Activated T-helper 2 cell treated with anti-CD3 and anti-CD28 coated beads, Interferon-gamma antibody, Interleukin-2, Interleukin-4, amounts not matched to agents 10 μg/mL and 5 μg/mL and 100 μg/mL, durations not matched to agents 14 hours and 24 hours and 36 hours (primary cell): ENCODE measurements at places on chromosomes 2 and 18.
A peak's percentile ranks its signal among the peaks of the same experiment; 100 is the strongest.

DNA sequence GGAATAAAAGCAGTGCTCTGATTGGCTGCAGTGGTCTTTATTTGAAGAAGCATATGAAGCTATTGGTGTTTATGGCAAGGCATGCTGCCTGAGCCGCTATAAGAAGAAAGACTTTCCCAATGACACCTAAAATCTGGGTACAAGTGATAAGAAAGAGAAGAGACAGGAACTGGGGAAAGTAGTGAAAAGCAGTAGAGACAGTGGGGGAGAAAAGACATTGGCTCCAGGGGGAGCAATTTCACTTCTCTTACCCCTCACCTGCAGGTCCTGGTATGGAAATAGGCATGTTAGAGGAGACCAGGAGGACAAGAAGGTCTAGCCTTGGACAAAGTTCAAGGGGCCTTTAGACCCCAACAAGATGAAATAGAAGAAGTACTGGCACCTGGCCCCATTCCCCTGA is 47.1 kb downstream of the PLCL1 start:
- no peak for DNase-seq

GRCh38 chr18:68642003-68642402 is 72.9 kb downstream of the TMX3 start:
- no peak for DNase-seq

DNA sequence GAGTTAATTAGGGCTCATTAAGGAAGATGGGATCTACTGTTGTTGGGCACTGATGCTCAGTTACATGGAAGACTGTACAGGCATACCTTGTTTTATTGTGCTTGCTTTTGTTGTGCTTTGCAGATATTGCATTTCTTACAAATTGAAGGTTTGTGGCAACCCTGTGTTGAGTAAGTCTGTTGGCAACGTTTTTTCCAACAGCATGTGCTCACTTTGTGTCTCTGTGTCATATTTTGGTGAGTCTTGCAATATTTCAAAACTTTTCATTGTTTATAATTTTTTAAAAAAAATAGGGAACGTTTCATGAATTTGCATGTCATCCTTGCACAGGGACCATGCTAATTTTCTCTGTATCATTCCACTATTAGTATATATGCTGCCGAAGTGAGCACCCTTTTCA is 15.6 kb downstream of the PHLPP1 start:
- no peak for DNase-seq

GRCh38 chr2:231918501-231919330 is 7.5 kb downstream of the NPPC start:
- no peak for DNase-seq

DNA sequence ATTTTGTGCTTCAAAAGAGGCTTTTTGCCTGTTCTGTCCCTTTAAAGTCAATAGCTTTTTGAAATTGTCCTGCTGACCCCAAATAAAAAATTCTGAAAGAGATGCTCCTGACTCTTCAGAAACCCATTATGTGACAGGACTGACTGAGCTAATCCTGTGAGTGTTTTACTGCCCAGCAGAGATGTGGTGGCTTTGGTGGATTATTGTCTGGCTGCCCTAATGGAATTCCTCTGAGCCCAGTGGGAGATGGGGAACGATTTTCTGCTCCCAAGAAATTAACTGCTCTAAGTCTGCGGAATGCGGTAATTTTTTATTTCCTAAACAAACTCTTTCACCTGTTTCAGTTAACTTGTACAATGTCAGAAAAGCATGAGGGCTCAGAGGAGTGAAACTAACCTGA is 258.2 kb downstream of the IKZF2 start:
- DNase-seq = no peak

- DNase-seq = no peak
These were observed 23.3 kb upstream of the FHOD3 start for GRCh38 chr18:36274083-36274715.

DNA sequence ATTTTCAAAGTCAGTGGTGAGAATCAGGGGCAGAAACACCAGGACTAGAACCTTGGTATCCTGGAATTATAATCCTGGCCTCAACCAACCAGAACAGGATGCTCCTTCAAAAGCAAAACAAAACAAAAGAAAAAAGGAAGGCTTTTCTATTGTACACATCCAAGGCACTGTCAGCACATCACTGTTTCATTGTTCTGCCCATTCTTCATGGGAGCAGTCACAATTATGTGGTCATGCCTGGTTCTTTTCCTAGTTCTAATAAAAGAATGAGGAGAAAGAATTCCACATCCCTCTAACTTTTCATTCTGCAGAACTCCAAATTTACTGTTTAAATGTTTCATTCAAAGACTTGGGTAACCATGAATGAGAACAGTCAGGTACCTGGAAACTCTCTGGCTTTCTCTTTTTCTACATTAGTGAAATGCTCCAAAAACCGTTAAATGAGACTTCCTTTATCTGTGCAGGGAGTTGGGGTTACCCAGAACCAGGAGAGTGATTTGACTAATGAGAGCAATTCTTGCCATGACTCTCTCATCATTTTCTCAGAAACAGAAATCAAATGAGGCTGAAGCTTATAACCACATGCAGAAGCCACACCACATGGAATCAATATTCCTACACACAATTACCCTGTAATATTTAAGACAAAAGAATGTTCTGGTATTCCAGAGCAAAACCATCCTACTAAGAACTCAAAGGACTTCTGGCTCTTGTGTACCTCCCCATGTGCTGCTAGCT is 110.9 kb upstream of the CCDC150 start:
- no peak for DNase-seq

- peak; percentile 31 for DNase-seq
These were observed 3.1 kb downstream of the EGR4 start for GRCh38 chr2:73290049-73290839.

GRCh38 chr2:234682492-234683228 is 185.8 kb upstream of the ARL4C start:
- no peak for DNase-seq

DNA sequence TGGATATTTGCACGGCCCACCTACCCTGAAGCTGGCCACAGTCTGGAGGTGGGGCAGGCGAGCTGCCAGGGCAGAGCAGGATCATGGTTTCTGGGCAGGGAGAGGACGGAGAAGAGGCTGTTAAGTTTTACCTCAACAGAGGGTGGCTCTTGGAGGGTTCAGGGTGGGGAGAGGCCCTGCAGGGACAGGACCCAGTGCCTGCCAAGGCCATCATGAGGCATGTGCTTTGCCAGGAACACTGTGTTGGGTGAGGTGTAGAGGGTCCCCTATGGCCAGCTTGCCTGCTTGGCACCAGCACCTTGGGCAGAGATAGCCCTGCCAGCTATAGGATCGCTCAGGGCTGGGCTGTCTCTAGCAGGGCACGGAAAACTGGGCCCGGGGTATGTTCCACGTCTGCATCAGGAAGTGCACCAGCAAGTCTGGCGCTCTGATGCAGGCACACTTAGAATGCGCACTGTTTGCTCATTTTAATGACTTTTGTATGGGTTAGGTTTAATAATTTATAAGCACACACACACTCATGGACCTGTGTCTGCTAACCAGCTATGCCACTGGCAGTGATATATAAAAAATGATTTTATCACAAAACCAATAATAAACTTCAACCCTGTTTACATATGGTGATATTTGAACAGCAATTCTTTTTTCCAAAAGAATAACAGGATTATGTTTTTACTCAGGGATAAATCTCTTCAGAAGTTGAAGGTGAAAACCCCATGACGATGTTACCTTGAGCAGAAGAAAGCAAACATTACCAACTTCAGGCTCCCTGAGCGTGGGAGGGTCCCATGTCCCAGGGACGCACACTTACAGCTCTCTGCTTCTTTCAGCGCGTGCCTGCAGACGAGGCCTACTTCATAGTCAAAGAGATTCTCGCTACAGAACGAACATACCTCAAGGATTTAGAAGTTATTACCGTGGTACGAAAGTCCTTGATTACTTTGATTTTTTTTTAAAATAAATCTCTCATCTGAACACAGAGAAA is 46.4 kb downstream of the STK25 start:
- DNase-seq = no peak

DNA sequence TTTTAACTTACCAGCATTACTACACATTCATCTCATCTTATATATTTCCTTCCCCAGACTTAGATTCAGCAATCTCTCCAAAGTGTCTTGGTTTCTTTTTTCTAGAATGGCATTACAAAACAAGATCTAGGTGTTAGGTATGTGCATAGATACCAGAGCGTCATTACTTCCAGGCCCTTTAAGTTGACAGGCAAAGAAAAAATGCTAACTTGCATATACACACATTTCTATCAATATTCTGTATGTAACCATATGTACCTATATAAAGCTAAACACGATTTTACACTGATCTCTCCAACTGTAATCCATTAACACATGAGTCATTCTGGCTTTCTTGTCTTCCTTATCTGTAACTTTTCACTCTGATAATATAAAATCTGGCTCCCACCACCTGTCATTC is 503.8 kb upstream of the NRXN1 start:
- DNase-seq = no peak

GRCh38 chr2:95082477-95082876 is 39.1 kb downstream of the MRPS5 start:
- no peak for DNase-seq

DNA sequence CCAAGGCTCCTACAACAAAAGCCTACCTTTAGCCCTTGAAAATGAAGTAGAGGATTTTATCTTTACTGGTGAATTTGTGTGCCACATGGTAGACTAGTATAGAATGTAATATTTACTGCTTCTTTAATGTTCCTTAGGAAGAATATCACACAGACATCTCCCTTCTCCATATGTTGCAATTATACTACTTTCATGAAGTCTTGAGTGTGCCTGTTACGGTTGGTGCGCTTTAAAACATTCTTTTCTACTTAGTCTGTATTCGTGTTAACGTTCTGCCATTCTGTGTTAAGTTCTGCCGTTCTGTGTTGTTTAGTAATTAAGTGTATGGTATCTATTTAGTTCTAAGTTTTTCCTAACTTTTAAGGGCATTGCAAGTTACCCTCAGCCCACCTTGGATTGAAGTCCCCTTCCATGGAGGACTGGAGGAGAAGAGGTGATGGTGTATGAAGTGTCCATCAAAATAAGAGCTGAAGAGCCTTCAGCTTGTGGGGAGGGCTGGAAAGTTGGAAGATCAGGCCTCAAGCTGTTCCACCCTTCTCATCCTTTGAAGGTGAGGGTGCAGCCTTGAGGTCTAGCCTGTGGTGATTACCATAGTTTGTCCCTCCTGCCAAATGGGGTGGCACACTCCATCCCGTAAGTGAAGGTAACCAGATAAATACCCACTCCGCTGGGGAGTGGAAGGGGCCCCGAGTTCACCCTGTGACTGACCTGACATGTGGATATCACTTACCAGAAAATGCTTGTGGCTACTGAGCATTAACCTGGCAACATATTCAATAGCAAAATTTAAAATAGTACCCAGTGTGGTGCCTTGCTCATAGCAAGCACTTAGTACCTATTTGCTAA is 131.3 kb downstream of the SPTBN1 start:
- no peak for DNase-seq
